ENCODE measurements at places on chromosomes 12 and 14.

DNA sequence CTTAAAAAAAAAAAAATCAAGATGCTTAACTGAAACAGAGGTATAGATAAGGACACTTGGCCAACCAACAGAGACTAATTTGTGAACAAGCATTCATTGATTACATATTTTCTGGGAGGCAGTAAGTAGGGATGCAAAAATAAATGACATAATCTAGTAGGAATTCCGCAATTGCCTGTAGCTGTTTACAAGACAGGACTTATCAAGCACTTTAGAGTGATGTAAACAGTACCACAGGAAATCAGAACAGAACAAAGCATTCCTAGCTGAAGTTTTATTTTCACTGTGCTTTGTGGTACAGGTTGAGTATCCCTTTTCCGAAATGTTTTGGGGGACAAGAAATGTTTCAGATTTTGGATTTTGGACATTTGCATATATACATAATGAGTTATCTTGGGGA lies 68.2 kb upstream of the FGD4 start:
- DNase-seq: no peak

GRCh38 chr14:96737881-96738280 lies 59.3 kb upstream of the VRK1 start:
- no peak for DNase-seq

DNA sequence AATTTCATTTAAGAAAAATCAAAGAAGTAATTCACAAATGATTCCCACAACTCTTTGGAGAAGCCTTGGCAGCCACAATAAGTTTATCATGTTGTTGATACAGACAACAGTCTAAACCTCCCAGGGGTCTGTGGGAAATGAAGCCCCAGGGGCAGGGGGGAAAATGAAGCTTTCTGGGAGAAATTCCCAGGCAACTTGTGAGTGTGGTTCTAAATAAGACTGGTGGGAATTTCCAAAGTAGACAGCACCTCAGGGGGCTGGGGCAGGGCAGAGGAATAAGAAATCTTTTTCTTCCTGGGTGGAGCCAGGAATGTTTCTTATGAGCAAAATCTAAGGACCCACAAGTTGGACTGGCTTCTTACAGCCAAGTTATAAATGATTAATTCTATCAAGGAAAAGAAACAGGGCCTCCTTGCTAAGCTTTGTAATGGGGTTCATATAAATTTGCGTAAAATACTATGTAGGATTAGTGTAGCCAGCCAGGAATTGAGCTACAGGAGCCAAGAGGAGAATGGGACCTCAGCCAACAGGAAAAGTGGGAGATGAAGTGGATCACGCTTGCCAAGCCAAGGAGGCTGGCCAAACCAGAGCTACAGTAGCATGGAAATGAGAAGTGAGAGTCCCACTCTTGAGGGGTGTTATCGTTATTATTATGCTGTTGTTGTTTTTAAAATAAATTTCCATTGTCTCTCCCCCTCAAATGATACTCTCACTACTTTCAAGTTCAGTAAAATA lies 182.9 kb upstream of the FAR2 start:
- no peak for DNase-seq

- no peak for DNase-seq
Measured at GRCh38 chr12:117114784-117115183, 15.6 kb upstream of the TESC start.

GRCh38 chr14:76580967-76581366 lies 180.3 kb upstream of the VASH1 start:
- no peak for DNase-seq

- no peak for DNase-seq
Measured at GRCh38 chr14:72826039-72826438, 67.9 kb downstream of the DPF3 start.
